Hepatocyte (in vitro differentiated cells): ENCODE measurements at places on chromosomes 3 and 15. TPM values are rescaled to one million over a fixed set of nuclear protein-coding genes. Genes with fewer than 3 reads are reported as not detected.

The GANC gene
- 11.2 and 13.6 TPM in 2 replicates for total RNA-seq

- DNase-seq, result no peak
These were observed 83.8 kb downstream of the PLOD2 start for GRCh38 chr3:146077181-146077580.

DNA sequence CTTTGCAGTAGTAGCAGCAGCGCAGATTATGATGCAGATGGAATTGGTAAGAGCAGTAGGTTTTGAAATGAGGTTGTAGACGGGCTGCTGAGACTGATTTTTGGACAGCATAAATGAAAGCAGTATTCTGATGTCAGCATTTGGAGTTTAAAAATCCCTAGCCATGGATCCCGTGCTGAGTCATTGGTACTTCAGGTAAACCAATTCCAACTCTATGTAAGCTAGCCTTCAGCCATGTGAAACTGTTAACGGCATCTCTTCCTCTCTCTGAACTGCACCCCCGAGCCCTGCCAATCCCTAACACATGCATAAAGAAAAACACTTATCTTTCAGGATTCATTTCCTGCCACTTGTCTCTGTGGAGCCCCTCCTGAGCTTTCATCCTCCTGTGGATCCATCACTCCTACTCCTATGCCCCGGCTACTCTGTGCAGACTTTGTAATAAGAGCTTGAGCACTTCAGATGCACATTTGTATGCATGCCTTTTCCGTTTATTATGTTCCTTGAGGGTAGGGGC, 119.0 kb downstream of the AKAP13 start:
- DNase-seq, result no peak

The PLA2G4D gene
- total RNA-seq, result 0.04 and 0.17 TPM in 2 replicates

The GOLGA6A gene
- not detected in 2 replicates for total RNA-seq

- DNase-seq, result no peak
These were observed 6.3 kb upstream of the EOMES start for GRCh38 chr3:27728195-27729087.

The TPRG1 gene
- total RNA-seq, result 0.16 and 0.43 TPM in 2 replicates

The ZNF774 gene
- 2.1 and 4.1 TPM in 2 replicates for total RNA-seq

- DNase-seq, result peak; percentile 95
These were observed at the start of gene MON1A for GRCh38 chr3:49929291-49930167. Gene MON1A, minus strand, starts transcription at chr3:49929811. Its CDS starts 16,465 bp downstream, at chr3:49913346.

- DNase-seq, result no peak
These were observed 112.4 kb upstream of the STT3B start for GRCh38 chr3:31420311-31420710.

DNA sequence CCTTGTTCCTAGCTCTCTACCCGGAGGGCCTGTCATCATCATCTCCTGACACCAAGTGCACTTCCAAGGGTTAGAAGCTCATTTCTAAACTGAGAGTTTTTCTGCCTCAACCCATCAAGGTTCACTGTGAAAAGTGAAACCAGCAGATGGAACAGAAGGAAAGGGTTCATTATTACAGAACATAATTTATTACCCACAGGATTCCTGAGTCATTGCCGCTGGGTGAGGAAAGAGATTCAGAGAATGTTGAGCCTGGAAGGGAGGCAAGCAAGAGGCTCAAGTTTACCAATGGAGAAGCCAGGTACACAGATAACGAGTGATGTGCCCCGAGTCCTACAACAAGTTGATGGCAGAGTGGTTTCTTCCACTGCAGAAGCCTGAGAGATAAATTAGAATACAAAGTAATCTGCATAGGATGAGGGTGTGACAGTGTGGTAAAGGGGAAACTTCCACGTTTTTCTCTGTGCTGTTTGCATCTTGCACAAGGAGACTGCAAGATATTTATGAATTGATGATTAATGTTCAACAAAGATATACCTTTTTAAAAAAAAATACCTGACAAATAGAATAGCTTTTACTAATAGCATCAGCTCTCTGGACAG, 80.5 kb upstream of the SETMAR start:
- DNase-seq, result no peak

The ROBO2 gene
- 13.0 and 14.3 TPM in 2 replicates for total RNA-seq
